ENCODE measurements at places on chromosomes 16 and 17.

DNA sequence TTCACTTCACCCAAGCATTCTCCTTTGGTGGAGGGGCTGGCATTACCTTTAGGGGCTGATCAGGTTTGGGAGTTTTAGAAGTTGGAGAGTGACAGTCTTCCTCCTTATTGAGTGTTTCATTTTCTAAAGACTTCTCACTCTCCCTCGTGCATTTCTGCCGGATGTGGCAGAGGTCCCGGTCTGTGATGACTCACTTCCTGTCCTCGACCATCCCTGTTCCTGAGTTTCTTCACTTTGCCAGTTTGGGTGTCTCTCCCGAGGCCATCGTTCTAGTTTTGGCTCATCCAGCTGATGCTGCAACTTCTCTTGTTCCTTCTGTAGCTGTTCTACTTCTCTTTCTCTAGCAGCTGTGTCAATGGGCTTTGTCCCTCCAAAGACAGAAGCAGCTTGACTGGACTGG is 104.3 kb downstream of the PHKB start:
- DNase-seq: no peak

DNA sequence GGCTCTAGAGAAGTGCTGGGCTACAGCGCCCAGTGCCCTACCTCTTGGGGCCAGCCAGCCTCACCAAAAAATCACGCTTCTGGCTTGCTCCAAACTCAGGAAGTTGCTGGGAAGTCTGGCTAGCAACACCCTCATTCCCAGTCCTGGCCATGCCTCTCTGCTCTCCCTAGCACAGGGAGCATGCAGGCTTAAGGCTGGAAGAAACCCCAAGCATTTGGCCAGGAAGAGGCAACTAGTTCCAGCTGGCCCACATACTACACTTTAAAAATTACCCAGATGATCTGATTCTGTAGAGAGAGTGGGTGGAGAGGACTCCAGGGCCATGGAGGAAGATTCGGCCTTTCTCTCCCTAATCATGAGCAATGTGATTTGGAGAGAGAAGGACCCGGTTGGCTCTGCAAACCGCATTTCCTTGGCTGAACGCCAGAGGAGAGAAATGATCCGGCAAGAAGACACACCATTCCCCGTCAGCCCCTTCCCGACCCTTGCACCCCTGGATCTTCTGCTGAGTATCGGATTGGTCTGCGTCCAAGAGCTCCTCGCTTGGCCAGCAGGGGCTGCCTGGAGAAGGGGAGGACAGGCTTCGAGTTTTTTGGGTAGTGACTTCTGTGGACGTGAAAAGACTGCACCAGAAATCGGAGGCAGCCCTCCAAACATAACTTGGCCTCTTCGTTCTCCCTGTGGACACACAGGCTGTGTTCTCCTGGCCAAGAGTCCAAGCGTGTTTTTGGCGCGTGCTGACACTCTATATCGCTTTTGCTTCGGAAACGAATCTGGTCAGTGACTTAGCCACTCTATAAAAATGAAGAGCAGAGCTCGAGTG is 406.3 kb downstream of the WWOX start:
- DNase-seq: no peak

DNA sequence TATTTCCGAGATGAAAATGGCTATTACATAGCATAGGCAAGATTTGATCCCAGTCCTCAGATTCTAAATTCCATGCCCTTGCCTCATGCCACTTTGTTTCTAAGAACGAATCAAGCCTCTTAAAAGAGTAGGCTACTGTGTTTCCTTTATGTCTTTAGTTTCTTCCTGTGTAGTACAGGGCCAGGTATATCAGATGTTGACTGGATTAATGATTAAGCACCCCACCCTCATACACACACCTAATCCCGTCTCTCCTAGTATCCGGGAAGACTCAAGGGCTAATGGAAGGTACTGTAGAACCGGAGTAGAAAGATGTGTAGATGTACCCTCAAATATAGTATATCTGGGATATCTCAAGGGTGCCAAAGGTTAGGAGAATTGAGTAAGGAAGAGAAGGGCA is 6.7 kb downstream of the TOM1L1 start:
- DNase-seq: no peak

- no peak for DNase-seq
Observed at GRCh38 chr16:67539271-67539670, 10.6 kb downstream of the RIPOR1 start.

DNA sequence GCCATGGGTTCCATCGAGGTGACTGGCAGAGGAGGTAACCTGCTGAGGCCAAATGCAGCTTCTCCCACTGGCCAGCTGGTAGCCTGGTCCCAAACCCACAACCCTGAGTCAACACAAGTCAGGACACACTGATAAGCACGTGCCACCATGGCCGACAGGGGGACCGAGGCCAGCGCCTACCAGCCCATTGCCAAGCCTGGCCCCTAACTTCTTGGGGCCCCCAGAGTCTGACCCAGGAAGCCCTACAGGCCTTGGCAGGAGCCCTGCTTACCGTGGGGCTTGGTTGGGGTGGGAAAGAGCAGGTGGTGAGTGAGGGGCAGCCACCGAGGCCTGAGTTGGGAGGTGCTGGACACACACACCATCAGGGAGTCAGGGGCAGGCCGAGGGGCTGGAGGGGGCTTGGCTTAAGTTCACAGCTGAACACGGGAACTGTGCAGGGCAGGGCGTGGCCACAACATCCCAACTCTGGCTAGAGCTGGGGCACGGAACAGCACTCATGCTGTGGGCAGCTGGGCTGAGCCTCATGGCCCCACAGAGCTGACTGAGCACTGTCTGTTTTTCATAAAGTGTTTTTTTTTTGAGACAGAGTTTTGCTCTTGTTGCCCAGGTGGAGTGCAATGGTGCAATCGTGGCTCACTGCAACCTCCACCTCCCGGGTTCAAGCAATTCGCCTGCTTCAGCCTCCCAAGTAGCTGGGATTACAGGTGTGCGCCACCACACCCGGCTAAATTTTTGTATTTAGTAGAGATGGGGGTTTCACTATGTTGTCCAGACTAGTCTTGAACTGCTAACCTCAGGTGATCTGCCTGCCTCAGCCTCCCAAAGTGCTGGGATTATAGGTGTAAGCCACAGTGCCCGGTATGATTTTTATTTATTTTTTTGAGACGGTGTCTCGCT is 5.5 kb downstream of the MRPL28 start:
- DNase-seq: no peak

DNA sequence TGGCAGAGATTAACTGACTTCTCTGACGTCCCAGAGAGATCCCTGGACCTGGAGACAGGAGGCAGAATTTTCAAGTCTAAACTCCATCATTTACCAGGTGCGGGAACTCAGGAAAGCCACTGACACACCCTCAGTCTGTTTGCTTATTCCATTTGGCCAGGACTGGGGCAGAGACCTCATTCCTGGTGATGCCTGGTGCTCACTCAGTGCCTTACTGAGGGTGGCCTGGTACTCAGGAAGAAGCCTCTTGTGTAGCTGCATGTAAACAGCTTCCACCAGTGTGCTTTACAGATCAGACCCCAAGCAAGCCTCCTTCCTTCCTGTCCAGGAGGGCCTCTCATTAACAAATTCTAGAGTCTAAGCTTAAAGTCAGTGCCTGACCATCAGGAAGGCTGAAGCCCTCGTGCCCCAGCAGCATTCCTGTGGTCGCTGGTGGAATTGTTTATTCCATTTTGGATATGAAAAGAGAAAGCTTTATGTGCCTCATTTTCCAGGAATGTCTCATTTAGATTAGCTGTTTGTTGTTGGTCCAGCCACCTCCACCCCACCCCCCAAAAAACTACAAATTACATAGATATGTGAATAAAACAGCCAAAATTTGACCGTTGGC is 236.1 kb upstream of the CDH5 start:
- DNase-seq: no peak

DNA sequence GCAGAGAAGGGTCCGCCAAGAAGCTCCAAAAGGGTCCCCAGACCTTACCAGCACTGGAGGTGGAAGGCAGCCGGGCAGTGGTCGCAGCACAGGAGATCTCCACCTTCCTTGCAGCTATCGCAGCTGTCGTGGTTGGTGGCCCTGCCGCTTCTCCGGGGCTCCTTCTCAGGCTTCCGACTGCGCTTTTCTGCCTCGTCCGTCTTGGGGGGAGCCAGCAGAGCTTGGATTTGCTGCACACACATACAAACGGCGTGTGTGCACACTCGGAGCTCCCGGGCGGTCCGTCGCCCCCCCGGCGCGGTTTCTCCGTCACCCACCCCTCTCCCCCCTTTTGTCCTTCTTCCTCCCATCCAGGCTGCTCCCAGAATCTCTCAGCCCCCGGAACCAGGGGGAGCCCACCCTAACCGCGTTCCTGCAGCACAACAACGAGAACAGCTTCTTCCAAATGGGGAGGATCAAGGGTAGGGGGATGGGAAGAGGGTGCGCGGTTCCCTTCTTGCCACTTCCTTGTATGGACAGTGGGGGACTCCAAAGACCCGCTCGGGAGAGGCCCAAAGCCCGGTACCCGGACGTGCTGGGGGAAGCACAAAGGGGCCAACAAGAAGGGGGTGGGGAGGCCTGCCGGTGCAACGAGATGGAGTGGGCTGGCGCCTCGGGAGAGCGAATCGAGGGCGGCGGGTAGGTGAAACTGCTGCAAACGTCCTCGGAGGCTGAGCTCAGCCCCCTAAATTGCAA is 1.1 kb downstream of the PHF12 start:
- no peak for DNase-seq

GRCh38 chr16:86783636-86784626 is 205.6 kb downstream of the FOXL1 start:
- DNase-seq: no peak

- DNase-seq: no peak
Observed at GRCh38 chr17:40956401-40957254, 10.1 kb downstream of the KRT39 start.

GRCh38 chr17:32307658-32308057 is 34.3 kb downstream of the C17orf75 start:
- DNase-seq: no peak

- no peak for DNase-seq
Observed at GRCh38 chr17:42548070-42548837, 4.5 kb upstream of the HSD17B1 start.

- no peak for DNase-seq
Observed at GRCh38 chr17:50423553-50424159, 2.4 kb upstream of the ACSF2 start.

All from cortex of kidney (tissue), 1 donor.